Stimulated activated CD4-positive, alpha-beta T cell treated with anti-CD3 and anti-CD28 coated beads, TNF-alpha, amount 100 ng/mL, for 48 hours (primary cell): ENCODE measurements at places on chromosomes 12 and 14.

DNA sequence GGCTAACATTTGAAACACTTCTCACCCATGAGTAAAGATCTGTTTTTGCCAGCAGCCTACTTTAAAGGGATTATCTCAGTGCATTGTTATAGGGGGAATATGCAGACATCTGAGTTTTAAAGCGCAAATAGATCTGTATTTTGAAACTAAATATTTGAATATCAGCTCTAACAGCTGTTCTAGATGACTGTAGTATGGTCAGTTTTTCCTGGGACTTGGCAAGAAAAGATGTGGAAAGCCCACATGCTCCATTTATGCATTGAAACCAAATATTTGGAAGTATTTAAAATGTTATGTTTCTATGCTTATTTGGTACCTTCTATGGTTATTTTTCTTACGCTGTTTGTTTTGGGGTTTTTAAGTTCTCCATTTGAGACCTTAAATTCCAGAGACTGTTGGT lies 41.7 kb downstream of the RIC8B start:
- DNase-seq, result no peak

GRCh38 chr14:56004786-56005185 lies 113.4 kb upstream of the PELI2 start:
- no peak for DNase-seq

- no peak for DNase-seq
These were observed 83.9 kb downstream of the RAD52 start for GRCh38 chr12:865614-866013.

- DNase-seq, result no peak
These were observed 803 bp downstream of the STK38L start for GRCh38 chr12:27244689-27245488.

DNA sequence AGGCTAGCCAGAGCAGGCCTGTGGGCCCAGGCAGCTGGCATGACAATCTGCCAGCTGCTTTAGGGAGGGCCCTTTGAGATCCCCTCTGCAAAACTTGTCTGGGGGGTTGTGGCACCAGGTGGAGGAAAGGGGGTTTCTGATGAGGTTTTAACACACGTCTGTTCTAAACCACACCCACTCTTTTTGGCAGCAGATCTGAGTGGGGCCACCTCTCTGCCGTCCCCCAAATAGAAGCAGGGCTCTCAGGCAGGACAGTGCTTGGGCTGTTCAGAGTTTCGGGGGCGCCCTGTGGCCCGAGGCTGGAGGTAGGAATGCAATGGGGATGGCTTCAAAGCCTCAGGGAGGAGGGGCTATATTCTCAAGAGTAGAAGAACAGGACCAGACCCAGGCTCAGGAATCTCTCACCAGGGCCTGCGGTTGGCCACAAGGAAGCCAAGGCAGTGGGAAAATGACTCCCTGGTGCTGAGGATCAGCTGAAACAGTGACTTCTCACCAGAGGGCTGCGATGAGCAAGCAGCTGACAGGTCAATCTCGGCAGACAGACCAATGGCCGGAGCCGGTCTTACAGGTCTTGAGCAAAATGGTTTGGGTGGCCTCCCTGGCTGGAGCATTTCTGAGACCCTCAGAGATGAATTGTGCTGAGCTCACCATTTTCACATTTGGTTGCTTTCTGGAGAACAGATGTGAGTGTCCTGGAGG lies 1.5 kb upstream of the KRT5 start:
- DNase-seq, result no peak

DNA sequence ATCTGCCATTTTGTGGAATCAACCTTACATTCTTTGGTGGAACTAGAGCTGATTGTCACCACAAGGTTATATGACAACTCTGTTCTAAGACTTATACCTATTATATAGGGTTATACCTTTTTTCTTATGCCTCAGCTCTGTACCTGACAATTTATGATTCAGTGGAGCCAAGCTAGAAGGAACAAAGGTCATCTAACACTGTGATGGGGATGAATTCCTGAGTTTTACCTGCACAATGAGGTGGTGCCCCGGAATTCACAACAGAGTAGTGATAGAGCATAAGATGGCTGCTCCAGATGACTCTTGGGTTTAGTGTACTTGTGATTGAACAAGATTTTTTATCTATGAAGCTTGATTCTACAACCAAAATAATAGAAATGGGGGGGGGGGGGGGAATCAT lies 207.3 kb downstream of the PCNX1 start:
- no peak for DNase-seq

DNA sequence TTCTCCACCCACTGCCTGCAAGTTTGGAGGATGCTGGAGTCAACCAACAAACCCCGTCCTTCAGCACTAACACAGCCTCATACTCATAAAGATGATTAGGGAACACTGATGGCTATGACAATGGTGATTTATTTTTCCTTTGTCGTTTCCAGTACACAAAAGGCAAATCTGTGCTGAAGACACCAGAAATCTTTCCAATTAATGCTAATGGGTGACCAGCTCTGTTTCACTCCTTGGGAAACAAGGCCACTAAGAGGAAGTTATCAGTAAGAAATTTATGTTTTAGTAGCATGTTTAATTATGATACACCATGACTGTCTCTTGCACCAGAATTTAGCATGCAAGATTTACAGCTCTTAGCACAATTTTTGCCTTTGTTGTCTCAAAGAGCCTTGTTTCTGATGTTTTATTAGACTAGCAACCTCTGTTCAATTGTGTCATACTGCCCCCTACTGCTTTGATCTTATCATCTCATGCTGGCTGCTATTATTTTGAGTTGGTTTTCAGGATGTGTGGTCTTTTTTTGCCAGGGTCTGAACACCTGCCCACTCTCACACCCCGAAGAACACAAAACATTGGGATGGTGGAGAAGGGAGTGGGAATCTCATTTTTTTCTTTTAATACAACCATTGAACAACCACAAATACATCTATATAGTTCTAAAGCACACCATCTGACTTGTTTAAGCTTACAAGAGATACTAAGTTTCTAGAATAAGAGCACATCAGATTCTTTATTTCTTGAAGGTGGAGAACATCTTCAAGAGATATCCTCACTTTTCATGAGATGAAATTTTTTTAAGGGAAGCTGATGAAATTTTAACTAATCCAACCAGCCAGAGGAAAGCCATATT lies 160.9 kb downstream of the SPTSSA start:
- no peak for DNase-seq

DNA sequence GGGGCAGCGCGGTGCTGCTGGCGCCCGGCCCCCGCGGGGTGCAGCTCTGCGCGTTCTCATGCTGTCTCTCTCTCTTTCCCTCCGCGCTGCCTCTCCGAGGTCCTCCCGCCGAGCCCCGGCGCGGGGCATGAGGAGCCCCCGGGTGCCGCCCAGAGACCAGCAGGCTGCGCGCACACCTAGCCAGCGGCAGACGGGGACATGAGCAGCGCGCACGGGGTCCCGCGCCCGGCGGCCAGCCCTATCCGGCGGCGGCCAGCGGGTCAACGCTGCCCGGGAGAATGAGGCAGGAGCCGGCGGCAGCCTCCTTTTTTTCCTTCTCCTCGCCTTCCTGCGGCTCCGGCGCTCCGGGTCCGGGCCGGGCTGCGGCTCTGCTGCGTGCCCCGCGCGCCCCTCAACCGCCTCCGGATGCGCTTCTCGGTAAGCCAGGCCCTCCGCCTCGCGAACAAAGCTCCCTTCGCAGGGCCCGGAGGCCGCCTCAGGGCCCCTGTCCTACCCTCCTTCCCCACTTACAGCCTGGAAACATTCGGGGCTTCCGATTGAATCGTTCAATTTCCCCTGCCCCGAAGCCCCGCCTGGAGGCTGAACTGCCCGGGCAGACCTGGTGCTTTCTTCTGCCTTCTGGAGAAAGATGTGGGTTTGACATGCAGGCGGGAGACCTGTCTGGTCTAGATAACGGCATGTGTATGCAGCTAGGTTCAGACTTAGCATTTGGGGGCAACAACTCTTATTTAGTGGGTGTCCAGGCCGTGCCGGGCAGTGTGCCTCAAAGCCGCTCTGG lies at the start of gene TUNAR:
TSS of gene TUNAR (plus strand) at position 72 of the 778 bp plus-strand sequence.
- no peak for DNase-seq

GRCh38 chr12:124188561-124189405 lies 106.1 kb upstream of the RFLNA start:
- no peak for DNase-seq

GRCh38 chr14:47149326-47149725 lies 497.7 kb upstream of the RPL10L start:
- no peak for DNase-seq

GRCh38 chr14:90381011-90381786 lies 15.6 kb upstream of the CALM1 start:
- no peak for DNase-seq

- DNase-seq, result no peak
These were observed 3.1 kb downstream of the C14orf39 start for GRCh38 chr14:60482743-60483142.

DNA sequence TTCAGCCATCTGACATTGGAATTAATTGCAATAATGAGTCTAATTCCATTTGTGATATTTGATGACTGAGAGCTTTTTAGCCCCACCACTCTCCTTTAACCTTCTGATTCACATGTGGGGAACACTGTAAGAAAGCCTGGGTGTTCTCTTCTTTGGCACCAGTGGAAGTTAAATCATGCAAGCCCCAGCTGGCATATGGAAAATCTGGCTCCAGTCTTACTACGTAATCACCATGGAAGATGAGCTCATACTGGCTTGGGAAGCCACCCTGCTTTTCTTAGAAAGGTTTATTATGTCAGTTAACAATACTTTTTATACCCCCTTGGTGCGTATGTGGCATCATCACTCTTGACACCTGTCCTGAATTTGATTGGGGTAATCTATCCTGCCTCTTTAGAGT lies 479.3 kb downstream of the SLC16A7 start:
- DNase-seq, result no peak

- no peak for DNase-seq
These were observed 48.8 kb downstream of the LRCOL1 start for GRCh38 chr12:132561427-132562156.

- DNase-seq, result no peak
These were observed 178.8 kb downstream of the NTS start for GRCh38 chr12:86052921-86053320.

GRCh38 chr12:65099182-65099581 lies 21.9 kb downstream of the WIF1 start:
- DNase-seq, result no peak

DNA sequence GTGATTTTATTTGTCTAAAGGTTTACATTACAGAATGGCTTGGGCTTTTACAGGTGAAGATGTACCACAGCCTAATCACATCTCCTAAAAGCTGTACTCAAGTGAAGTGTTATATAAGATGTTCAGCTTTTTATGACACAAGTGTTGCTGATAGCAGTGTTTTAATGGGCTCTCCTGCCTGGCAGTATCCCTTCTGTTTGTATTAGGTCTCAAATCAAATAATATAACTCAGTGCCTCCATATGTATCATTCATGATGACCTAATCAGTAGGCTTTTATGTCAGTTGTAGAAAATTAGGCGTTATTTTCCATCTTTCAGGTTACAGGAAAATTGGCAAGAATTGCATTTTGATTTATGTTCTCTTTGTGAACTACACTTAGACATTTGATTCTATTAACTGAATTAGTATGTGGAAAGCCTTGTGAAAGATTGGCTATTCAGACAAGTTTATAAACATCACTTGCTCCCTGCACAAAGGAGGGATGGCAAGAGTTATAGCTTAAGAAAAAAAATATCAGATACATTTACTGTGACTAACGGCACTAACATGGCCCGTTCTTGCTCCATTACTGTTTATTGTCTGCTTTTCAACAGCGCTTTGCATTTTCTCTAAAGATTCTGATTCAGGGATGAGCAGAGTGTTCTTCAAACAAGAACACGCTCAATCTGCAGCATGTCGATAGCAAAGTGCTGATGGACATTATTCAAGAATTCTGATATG lies 143.7 kb upstream of the DIO2 start:
- no peak for DNase-seq

- no peak for DNase-seq
These were observed 57.6 kb downstream of the EMP1 start for GRCh38 chr12:13253966-13254760.

DNA sequence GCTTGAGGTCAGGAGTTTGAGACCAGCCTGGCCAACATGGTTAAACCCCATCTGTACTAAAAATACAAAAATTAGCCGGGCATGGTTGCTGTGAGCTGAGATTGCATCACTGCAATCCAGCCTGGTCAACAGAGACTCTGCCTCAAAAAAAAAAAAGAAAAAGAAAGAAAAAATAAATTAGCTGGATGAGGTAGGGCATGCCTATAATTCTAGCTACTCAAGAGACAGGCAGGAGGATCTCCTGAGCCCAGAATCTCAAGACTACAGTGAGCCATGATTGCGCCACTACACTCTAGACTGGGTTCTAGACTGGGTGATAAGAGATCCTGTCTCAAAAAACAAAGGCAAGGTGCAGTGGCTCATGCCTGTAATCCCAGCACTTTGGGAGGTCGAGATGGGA lies 16.9 kb downstream of the PPP4R3A start:
- DNase-seq, result no peak

DNA sequence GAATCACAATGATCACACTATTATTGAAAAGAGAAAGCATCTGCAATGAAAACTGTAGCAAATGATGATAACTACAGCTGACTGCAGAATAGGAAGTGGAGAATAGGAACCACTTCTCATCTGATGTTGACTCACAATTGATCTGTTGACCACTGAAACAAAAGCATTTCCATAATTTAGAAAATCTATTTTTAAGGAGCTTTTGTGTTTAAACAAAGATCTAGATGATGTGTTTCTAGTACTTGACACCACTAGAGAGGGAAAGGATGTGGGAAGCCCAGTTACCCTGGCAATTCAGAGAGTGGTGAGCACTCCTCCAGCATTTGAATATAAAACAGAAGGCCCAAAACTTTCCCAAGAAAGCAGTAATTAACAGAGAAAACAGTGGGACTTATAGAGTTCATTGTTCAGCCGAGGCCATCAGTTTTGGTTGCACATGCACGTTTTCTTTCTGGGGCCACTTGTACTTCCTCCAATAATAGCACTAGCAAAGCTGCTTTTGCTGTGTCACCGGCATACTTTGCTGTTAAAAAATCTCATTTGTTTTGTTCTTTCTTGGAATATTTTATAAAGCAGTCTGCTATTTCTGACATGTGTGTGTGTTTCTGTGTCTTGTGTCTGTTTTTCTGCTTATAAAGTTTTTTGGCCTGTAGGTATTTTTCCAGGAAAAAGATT lies 76.1 kb upstream of the HECTD1 start:
- DNase-seq, result no peak

- no peak for DNase-seq
These were observed 3.1 kb downstream of the LHX5 start for GRCh38 chr12:113468365-113469223.

DNA sequence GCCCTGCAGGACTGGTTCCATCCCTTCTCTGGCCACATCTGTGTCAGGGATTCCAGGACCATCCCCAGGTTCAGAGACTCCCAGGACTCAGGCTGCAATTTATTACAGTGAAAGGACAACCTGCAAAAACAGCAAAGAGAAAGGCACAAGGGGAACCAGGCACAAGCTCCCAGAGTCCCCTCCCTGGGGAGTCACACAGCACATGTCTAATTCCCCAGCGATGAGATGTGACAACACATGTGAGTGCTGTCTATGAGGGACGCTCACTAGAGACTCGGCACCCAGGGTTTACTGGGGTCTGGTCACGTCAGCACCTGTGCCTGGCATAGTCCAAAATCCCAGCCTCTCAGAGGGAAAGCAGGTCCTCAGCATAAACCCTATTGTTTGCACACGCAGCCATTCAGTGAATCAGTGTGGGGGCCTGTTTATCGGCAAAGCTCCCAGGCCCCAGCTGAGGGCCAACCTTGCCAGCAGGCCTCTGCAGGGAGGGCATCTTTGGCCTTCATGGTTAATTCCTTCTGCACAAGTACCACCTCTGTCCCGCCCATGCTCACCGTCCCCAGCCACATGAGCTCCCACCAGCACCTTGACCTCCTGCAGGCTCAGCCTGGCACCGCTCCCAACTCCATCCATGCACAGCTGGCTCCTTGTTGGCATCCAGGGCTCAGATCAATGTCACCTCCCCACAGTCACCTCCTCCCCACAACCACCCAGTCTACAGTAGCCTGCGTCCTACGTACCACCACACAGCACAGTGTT lies 198.9 kb upstream of the SFSWAP start:
- DNase-seq, result no peak

GRCh38 chr12:131049002-131049401 lies 95.3 kb downstream of the ADGRD1 start:
- no peak for DNase-seq
